Body of pancreas (tissue), 4 donors: ENCODE measurements at places on chromosomes 3 and 15. TPM values are rescaled to one million over a fixed set of nuclear protein-coding genes. Genes with fewer than 3 reads are reported as not detected.

The VEPH1 gene
- total RNA-seq, result 15.0 TPM

The XIRP1 gene
- total RNA-seq, result not detected

- DNase-seq, result peak; percentile 91
These were observed at the start of gene ADPRH for GRCh38 chr3:119579366-119580066. Gene ADPRH (plus strand): TSS chr3:119579492. CDS start chr3:119582170, 2,678 bp downstream.

GRCh38 chr3:172103724-172104123 is 64.3 kb downstream of the FNDC3B start:
- DNase-seq, result no peak

- no peak for DNase-seq
These were observed 16.0 kb downstream of the NR1D2 start for GRCh38 chr3:23961066-23961465.

The CYP11A1 gene
- 0.99 TPM for total RNA-seq

- no peak for DNase-seq
These were observed 67.4 kb upstream of the ST8SIA2 start for GRCh38 chr15:92326236-92326635.

The GOLGA8J gene
- not detected for total RNA-seq

DNA sequence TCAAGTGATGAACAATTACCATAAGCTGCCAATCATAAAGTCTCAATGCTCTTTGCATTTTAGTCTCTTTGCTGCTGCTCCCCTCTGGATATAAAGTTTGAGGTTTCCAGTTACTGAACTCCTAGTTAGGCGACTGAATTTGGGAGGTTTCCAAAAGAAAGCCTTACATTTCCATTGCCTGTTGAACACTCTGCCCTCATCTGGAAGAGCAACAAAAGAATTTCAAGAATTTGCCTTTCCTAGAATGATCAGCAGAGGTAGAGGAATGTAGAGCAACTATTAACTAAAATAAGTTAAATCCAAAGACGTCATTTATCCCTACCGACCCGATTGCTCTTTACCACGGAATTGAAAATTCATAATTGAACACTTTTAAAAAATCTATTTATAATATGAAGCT is 53.4 kb upstream of the PRICKLE2 start:
- no peak for DNase-seq

DNA sequence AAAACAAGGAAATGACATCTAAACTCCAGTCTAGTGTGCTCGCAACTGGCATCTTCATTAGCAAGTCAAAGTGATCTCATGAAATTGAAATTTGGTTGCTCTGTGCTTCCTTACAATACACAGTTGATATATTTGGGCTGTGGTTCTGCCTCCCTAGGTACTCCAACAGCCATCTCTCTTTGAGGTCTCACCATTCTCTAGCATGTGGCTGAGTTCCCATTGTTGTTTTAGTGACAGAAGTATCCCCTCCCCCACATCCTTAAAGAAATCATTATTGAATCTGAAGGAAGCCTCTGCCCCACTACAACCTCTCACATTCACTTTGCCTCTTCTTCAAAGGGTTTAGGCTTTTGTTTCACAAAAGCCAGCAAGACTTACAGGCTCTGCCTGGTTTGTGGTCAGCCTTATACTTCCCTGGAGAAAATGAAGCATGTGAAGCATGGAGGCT is 516.5 kb downstream of the NLGN1 start:
- no peak for DNase-seq

DNA sequence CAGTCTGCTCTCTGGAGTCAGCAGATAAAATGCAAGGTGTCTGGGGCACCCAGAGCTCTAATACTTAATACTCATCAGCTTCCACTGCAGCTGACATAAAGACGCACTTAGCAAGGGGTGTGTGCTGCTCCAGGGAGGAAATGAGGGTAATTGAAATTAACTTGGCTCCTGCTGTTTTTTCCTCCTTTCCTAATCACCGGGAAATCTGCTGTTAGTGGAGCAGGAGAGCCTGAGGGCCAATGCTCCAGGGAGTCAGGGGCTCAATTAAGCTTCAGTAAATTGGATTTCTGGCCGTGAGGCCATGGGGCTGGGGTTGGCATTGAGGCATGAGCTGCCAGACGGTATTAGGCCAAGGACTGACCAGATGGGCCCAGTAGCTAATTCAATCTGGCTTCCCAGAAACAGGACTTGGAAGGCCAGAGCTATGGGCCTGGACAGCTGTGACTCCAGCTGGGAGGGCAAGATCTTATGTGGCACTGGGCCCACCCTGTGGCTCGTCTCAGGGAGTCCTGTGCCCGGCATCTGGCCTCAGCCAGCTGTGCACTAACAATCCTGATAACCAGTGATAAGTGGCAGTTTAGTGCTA is 30.7 kb upstream of the CHRNB4 start:
- no peak for DNase-seq

The ERICH6 gene
- 0.26 TPM for total RNA-seq

- DNase-seq, result no peak
These were observed 113.6 kb upstream of the SNTN start for GRCh38 chr3:63538919-63539318.

The HTD2 gene
- 4.9 TPM for total RNA-seq

The KBTBD12 gene
- 3.4 TPM for total RNA-seq

GRCh38 chr15:49843725-49844124 is 222.9 kb downstream of the DTWD1 start:
- no peak for DNase-seq

DNA sequence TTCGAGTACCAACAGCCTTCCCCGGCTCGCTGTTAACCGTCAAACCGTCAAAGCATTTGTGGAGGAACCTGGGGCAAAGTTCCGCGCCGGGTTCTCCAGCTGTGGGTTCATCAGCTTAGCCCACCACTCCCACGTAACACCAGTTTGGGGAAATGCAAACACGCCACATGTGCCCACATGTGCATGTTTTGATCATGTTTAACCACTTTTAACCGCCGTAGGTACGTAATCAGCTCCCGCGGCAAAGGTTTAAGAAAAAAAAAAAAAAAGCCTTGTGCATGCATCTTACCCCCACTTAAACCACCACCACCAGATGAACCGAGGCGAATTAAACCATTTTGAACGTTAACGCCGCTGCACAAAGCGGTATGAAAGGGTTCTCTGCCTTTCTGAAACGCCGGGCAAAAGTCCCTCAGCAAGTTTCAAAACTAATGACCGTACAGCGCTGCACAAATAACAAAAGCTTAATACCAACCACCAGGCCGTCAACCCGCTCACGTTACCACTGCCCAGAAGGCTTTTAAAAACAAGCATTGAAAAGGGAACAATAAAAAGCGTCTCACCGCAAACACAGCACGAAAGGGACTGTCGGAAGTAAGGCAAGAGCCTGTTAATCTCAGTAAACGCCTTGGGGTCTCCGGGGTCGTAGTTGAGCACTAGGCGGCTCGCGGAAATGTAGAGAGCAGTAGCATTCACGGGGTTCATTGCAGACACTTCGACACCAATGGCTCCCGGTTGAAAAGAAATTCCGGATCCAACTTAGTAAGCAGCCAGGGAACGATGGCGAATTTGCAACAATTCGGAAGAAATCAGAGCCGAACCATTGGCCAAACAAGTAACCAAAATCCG is 1.5 kb downstream of the MSL2 start:
- DNase-seq, result peak; percentile 19

DNA sequence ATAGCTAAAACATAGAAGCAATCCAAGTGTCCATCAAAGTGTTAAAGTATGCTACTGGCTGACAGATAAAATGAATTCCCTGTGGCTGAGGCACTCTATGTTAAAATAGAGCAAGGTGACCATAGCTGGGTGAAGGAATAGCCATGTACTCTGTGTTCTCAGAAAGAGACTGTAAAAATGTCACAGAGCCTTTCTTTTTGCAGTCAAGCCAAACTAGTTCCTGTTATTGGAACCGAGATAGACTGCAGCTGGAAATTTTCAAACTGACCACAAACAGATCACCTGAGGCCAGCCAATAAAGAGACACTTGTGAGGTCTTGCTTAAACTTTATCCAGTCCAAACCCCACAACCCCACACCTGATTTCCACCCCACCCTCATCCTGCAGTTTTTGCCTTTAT is 422.8 kb upstream of the NAALADL2 start:
- DNase-seq, result no peak

- no peak for DNase-seq
These were observed 26.9 kb upstream of the EHHADH start for GRCh38 chr3:185280572-185281365.

The ECT2 gene
- total RNA-seq, result 1.8 TPM

DNA sequence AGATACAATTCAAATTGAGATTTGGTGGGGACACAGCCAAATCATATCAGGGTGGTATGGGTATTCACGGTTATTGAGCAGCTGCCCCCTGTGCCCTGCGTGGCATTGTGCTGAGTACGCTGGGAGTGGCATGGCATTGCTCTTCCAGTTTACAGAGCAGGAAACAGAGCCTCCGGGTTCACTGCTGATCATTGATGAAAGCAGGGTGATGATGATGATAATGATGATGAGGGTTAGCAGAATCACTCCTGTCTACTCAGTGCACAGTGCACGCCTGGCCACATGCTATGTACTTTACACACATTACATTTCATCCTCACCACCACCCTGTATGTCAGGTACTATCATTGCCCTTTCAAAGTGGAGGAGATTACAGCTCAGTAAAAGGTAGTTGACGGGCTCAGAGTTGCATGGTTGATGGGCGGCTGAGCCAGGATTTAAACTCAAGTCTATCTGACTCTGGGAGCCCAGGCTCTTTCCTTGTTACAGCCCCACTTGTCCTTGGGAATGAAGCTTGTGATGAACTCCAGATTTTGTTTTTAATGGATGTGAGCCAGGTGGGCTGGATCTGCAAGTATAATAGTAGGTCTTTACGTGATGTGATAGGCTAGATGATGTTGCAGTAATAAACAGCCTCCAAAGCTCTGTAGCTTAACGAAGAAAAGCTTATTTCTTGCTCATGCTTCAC is 87.6 kb upstream of the MYZAP start:
- no peak for DNase-seq

- DNase-seq, result no peak
These were observed 64.9 kb upstream of the SELENOK start for GRCh38 chr3:53956586-53956985.

DNA sequence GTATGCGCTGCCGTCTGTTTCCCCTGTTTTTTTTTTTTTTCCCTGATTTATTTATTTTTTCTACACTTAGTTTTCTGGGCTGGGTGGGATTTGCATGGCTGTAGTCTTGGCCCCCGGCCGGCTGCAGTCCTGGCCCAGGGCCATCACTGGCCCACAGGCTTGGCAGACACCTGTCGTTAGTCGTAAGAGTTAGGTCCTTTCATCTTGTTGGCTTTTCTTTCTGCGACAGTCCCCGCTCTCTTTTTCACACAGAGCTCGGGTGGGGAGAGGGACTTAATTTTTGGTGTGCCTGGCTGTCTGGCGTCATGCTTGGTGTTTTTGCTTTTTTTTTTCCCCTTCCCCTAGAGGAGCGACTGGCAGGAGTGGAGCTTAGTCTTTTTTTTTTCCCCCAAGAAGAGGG is 183.4 kb downstream of the KLF13 start:
- DNase-seq, result no peak

The MEGF11 gene
- total RNA-seq, result not detected

GRCh38 chr3:4351164-4351855 is 48.1 kb downstream of the SETMAR start:
- DNase-seq, result no peak

DNA sequence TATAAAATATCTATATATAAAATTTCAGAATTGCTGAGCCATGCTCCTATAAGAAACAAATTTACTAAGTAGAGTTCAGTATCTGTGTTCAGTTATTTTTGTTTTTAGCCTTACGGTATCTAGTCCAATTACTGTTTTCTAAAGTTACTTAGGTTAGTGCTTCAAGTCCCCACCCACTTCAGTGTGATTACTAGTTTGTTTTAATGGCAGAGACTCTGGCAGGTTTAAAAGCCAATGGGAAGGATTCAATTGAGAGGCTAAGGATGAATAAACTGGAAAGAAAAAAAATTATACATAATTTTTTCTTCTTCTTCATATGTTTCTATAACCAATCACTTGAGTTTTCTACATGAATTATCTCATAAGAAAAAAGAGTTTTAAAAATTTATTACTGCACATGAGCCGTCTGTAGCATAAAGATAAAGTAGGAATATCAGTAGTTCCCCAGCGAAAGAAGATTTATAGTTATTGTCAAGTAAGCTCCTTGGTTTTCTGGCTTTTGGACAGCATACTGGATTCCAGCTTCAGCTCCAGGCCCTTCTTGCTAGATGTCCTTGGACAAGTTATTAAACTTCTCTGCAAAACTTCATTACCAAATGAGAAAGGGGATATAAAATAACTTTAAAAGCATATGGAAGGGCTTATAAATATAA is 46.8 kb downstream of the AAGAB start:
- no peak for DNase-seq

GRCh38 chr15:100873029-100873677 is 6.5 kb upstream of the ALDH1A3 start:
- peak; percentile 81 for DNase-seq

The ACSBG1 gene
- not detected for total RNA-seq

- DNase-seq, result peak; percentile 52
These were observed 28.8 kb upstream of the TMEM115 start for GRCh38 chr3:50388016-50388719.

DNA sequence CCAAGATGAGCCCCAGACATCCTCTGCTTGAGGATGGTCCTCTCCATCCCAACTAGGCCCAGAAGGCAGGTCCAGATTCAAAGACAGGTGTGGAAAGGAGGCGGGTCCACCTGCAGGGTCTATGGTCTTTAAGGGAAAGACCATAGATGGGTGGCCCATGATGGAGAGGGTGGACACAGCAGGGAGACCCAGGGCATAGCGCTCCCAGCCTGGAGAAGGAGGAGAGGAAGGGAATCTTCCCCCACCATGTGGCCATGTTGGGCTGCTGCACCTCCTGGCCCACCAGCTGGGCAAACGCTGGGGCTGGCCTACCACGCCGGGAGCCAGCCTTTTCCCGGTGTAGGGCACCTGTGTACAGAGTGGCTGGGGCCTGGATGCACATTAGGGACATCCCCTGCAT is 265.2 kb upstream of the TLE3 start:
- DNase-seq, result peak; percentile 44

DNA sequence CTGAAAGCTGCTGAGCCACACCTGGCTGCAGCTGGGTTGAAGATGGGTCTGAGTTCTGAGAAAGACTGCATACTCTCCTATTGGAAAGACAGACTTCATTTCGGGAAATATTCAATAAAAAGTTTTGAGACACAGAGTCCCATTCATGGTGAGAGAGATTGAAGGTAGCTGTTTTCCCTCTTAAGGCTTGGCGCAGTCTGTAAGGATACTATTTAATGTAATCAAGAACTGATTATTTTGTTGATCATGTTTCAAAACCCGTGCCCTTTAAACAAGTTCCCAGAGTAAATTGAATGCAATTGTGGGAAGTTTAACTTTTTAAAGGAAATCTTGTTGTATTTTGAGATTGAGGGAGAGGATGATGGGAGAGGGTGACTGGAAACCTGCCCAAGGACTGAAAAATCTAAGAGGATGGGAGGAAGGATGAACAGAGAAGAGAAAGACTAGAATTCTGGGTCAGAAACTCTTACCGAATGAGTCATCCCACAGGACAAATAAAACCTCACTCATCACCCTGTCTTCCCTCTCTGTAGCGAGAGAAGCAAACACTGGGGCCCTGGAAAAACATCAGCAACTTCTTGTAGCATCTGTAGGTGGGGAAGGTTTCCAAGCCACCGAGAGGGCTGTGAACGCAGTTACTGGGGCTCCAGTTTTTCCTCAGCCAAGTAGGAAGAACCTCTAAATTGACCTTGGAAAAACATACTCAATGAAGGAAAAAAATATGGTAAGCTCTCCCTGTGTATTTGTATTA is 193.2 kb upstream of the TPRG1 start:
- peak; percentile 20 for DNase-seq

The SPESP1 gene
- 2.1 TPM for total RNA-seq

GRCh38 chr3:58323529-58324390 is 8.9 kb upstream of the PXK start:
- DNase-seq, result no peak

The GADL1 gene
- total RNA-seq, result not detected
